ENCODE measurements at places on chromosomes 5 and 9. TPM values are rescaled to one million over a fixed set of nuclear protein-coding genes. Genes with fewer than 3 reads are reported as not detected.

DNA sequence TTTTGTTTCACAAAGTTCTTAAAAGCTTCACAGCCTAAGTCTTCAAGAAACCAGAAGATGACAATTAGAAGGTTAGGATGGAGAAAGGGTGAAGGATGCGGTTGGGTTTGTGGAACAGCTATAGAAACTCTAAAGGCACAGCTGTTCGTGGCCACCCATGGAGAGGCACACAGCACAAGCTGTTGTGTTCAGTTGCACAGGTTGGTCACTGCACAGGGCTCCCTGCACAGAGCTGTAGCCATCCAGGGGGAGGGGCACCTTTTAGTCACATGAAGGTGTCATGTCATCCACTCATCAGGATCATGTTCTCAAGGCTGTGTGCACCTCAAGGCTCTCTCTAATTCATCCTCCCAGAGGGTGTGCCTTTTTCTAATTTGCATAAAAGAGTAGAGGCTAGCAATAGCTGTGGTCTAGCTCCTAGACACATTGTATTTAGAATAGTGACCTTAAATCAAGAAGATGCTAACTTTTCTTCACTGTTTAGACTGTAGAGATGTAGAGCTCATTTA lies 5.0 kb upstream of the RASGRF2 start:
- peaks cover 9% of the 10 kb centered on the region for H3K27me3 ChIP-seq
- H3K4me3 ChIP-seq, result no peak overlapping the region
- no peak overlapping the region for H3K27ac ChIP-seq
- DNase-seq, result no peak
- H3K4me1 ChIP-seq, result peaks cover 18% of the 10 kb centered on the region
- H3K36me3 ChIP-seq, result peaks cover 7% of the 10 kb centered on the region

DNA sequence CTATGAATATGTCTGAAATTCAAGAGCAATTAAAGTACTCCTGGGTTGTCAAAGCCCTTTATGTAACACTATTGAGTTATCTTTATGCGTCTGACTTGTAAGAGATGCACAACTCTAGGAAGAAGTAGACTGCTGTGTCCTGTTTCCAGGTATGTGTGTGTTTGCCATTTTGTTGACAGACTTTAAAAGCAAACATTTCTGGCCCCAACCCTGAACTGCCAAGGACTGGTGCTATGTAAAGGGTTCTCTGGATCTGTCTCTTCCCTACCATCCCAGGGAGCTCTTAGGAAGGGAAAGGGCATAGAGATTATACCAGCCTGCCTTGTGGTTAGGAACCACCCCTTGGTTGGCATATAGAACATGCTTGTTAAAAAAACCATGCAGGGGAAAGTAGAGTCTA lies 12.1 kb downstream of the SLC22A5 start:
- no peaks in the 10 kb centered on the region for H3K36me3 ChIP-seq
- peaks cover 15% of the 10 kb centered on the region for H3K4me1 ChIP-seq
- no peak for DNase-seq
- H3K27me3 ChIP-seq, result no peaks in the 10 kb centered on the region

- DNase-seq, result no peak
- H3K4me3 ChIP-seq, result no peak overlapping the region
- H3K27me3 ChIP-seq, result peaks cover 7% of the 10 kb centered on the region
- H3K27ac ChIP-seq, result no peak overlapping the region
- no peaks in the 10 kb centered on the region for H3K36me3 ChIP-seq
Observed at GRCh38 chr9:99509900-99510535, 287.9 kb downstream of the SEC61B start.

Gene TTC1
- total RNA-seq, result 54.5 TPM

- no peak overlapping the region for H3K27ac ChIP-seq
- DNase-seq, result no peak
- no peaks in the 10 kb centered on the region for H3K27me3 ChIP-seq
- H3K36me3 ChIP-seq, result no peaks in the 10 kb centered on the region
- no peaks in the 10 kb centered on the region for H3K4me1 ChIP-seq
Observed at GRCh38 chr9:12875191-12875590, 100.4 kb downstream of the LURAP1L start.

GRCh38 chr9:97675655-97676054 lies 21.5 kb downstream of the XPA start:
- no peak overlapping the region for H3K4me3 ChIP-seq
- no peaks in the 10 kb centered on the region for H3K27me3 ChIP-seq
- H3K36me3 ChIP-seq, result peaks cover 53% of the 10 kb centered on the region
- peak overlapping the region; percentile 10 for H3K27ac ChIP-seq
- DNase-seq, result no peak

DNA sequence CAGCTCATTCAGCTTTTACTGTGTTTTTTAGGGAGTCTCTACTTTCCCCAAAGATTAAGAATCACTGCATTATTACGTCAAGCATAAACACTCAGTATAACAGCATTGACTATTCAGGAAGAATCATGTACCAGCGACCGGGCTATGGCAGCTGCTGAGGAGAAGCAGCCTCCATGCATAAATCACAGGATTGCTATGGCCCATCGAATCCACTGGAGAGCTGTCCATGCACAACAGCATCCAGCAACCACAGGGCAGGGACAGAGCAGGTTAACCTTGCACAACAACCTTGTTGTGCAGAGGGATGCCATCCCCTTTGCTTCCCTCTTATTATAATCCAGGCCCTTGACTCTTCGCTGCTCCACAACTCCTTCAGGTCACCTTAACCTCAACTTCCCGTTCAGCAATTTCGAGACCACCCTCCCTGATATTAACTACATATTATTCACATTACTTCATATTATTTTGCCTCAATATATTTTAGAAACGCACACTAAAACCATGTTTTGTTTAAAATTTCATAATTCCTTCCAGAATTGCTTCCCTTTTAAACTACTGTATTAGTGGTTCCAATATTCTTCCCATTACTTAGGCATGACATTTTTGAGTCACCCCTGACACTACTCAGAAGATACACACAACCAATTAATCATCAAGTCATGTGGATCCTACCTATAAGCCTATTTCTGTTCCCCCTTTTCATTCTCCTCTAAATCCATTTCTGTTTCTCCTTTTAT lies 991 bp downstream of the IARS1 start:
- no peaks in the 10 kb centered on the region for H3K27me3 ChIP-seq
- H3K36me3 ChIP-seq, result peaks cover 53% of the 10 kb centered on the region
- peaks cover 66% of the 10 kb centered on the region for H3K4me1 ChIP-seq

GRCh38 chr5:38563624-38564023 lies 7.2 kb upstream of the LIFR start:
- no peaks in the 10 kb centered on the region for H3K4me1 ChIP-seq
- no peaks in the 10 kb centered on the region for H3K36me3 ChIP-seq
- no peak overlapping the region for H3K4me3 ChIP-seq

DNA sequence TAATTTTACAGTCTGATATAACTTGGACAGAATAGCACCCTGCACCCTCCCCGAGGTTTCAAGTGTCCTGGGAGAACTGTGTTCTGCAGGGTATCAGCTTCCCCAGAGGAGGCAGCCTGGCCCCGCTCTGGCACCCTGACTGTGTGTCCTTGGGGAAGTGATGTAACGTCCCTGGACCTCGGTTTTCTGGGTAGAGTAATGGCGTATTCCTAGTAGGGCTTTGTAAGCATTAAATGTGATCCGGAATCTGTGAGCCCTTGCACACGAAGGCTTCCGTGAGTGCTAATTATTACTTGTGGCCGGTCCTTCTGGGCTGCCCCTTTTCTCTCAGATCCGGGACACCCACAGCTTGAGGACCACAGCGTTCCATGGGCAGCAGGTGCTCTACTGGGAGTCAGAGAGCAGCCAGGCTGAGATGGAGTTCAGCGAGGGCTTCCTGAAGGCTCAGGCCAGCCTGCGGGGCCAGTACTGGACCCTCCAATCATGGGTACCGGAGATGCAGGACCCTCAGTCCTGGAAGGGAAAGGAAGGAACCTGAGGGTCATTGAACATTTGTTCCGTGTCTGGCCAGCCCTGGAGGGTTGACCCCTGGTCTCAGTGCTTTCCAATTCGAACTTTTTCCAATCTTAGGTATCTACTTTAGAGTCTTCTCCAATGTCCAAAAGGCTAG lies 1.0 kb upstream of the CACFD1 start:
- no peak overlapping the region for H3K4me3 ChIP-seq
- H3K4me1 ChIP-seq, result peaks cover 2% of the 10 kb centered on the region
- no peak for DNase-seq
- H3K27ac ChIP-seq, result no peak overlapping the region
- H3K36me3 ChIP-seq, result no peaks in the 10 kb centered on the region
- peaks cover 20% of the 10 kb centered on the region for H3K27me3 ChIP-seq

DNA sequence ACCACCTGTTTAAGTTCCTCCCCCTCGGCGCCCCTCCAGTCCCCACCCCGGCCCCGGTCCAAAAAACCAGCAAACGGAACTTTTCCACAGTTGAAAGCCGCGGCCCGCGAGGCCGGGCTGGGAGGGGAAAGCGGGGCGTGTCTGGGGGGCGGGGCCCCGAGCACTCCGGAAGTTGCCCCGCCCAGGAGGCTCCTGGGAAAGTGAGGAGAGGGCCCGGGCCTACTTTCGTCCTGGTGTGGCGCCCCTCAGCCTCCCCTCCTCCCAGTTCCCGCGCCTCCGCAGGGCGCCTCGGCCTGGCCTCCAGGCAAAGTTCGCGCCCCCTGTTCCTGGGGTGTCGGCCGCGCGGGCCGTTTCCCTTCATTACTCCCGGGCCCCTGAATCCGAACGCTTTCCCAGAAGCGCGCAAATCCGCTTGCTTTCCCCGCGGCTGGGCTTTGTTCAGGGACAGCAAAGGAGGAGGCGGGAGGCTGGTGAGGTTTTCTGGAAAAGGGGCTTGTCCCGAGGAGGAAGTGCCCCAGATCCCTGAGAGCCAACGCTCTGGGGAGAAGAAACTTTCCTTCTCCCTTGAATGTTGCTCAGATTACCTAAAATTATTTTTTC lies 4.5 kb upstream of the DMRT3 start:
- H3K4me3 ChIP-seq, result peak overlapping the region; percentile 11
- DNase-seq, result no peak
- peaks cover 88% of the 10 kb centered on the region for H3K27me3 ChIP-seq
- no peak overlapping the region for H3K27ac ChIP-seq
- peaks cover 15% of the 10 kb centered on the region for H3K4me1 ChIP-seq

Gene STPG3
- not detected for total RNA-seq

DNA sequence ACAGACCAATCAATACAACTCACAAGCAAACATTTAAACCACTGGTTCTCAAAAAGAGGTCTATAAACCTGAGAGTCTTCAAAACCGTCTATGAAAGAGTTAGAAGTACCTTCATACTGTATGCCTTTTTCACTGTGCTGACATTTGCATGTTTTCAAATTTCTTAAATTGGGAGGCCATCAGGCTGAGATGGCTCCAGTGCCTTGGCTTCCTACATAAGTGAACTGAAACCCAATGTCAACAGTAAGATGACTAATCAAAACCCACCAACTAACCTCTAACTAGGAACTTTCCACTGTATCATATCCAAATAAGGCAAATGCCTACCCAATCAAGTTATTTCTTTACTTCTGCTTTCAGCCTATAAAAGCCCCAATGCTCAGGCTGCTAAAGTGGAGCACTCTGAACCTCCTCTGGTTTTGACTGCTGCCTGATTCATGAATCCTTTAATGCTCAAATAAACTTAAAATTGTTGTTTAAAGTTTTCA lies 35.1 kb downstream of the FAM13B start:
- H3K4me3 ChIP-seq, result no peak overlapping the region
- no peaks in the 10 kb centered on the region for H3K27me3 ChIP-seq
- peaks cover 59% of the 10 kb centered on the region for H3K36me3 ChIP-seq
- DNase-seq, result no peak

DNA sequence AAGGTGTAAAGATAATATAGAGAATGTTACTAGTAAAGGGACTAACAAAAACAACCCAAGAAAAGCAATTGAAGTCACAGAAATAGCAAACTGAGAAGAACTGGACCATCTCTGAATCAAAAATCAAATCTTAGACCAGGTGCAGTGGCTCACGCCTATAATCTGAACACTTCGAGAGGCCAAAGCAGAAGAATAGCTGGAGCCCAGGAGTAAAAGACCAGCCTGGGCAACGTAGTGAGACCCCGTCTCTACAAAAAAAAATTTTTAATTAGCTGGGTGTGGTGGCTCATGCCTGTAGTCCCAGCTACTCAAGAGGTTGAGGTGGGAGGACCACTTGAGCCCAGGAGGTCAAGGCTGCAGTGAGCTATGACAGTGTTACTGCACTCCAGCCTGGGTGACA lies 27.3 kb downstream of the WNT8A start:
- H3K27ac ChIP-seq, result no peak overlapping the region
- no peak for DNase-seq
- no peaks in the 10 kb centered on the region for H3K36me3 ChIP-seq
- peaks cover 23% of the 10 kb centered on the region for H3K27me3 ChIP-seq
- no peak overlapping the region for H3K4me3 ChIP-seq
